ENCODE measurements at places on chromosomes 16 and 17. TPM values are rescaled to one million over a fixed set of nuclear protein-coding genes. Genes with fewer than 3 reads are reported as not detected.

DNA sequence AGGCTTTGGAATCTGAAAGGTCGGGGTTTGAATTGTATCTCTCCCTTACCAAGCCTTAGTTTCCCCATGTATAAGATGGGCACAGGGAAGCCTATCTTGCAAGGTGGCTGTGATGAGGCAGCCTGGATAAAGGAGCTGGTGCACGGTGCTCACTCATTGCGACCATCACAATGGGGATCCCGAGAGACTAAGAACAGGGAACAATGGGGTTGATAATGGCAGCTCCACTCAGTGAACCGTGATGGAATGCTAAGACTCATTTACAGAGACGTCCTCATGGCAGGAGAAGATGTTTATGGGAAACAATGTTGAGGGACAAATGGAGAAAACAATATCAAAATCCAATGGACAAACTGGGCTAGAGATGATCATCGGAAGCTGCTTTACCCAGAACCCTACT is 81.8 kb downstream of the SPACA3 start:
- no peak for DNase-seq

DNA sequence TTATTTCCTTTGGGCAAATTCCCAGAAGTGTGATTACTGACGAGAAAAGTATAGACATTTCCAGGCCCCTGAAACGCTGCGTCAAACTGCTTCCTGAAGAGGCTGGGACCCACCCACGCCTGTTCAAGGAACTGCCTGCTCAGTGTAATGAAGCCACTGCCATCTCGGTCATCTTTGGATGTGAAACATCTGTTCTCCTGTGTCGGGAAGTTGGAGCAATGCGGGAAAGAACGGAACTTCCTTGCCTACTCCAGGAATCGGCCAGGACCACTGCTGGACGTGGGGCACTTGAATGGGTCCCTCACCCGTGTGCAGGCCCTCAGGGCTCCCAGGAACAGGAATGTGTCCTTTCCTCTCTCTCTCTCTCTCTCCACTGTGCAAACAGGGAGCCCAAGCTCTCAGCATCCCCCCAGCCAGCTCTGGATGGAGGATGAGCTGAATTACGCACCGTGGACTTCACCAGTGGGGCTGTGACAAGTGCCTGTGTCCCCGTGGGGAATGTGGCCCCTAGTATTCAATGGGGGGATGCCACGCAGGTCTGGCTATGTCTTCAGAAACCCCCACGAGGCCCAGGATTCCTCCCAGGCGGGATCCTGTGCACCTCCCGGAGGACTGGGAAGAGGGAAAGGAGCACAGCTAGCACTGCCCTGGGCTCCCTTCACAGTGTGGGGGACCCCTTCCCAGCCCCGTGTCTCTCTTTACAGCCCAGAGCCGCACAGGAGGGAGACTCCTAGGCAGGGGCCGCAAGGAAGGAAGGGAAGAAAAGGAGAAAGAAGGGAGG is 18.3 kb upstream of the LITAF start:
- peak; percentile 88 for DNase-seq

GRCh38 chr17:3658784-3659449 is 9.5 kb downstream of the TAX1BP3 start:
- DNase-seq, result no peak

DNA sequence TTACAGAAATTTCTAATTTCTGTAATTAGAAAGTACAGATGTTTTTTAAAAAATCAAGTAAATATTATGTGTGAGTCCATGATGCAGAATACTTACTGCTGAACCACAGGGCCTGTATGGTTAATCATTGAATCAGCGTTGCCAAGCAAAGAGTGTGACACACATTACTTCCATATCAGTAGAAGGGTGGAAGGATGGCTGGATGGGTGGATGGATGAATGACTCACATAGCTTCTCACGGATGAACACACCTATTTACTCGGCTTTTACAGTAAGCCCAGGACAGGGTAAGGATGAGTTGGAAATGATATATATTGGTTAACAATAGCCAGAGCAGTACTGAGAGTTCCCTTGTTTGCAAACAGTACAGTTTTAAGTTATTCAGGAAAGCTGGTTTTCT is 495.9 kb upstream of the RBFOX1 start:
- no peak for DNase-seq

DNA sequence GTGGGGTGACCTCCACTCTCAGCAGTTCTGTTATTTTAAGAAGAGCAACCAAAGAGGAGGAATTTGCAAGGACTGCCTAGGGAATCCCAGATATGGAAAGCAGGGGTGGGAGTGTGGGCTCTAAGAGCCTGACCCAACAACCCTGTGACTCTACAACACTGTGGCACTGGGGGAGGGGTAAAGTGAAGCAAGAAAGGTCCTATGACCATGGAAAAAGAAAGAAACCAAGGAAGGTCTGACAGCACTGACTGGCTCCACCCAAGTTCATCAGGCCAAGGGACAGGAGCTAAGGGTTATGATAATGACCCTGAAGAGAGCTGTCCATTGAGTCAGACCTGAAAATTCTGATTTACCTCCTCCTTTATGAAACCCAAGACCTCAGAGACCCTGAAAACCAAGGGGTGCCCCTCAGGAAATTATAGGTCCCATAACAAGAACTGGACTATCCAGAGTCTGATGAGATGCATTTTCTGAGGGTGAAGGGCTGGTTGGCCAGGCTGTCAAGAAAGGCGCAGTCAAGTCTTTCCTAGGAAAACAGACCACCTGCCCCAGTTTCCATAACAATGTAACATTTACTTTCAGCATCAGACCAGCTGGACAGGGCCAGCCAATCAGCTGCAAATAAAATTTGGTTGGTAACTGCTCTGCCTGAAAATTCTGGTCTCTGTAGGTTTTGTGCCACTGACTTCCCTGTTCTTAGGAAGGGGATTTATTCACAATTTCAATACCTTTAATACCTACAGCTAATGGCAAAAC is 53.8 kb upstream of the MTMR4 start:
- peak; percentile 37 for DNase-seq

FOXF1 gene
- 37.2 TPM for polyA plus RNA-seq

PTGES3L gene
- polyA plus RNA-seq, result 1.7 TPM

CCL23 gene
- polyA plus RNA-seq, result 0.43 TPM

RAB11FIP4 gene
- polyA plus RNA-seq, result 8.2 TPM

DNASE1L2 gene
- 1.7 TPM for polyA plus RNA-seq

C16orf74 gene
- 17.5 TPM for polyA plus RNA-seq

MT1A gene
- polyA plus RNA-seq, result not detected

Data from left lung (tissue), 14 donors.